ENCODE measurements at places on chromosomes 6 and 20. TPM values are rescaled to one million over a fixed set of nuclear protein-coding genes. Genes with fewer than 3 reads are reported as not detected.

Gene RPS21
- 422 TPM for total RNA-seq

Gene TMEM170B
- 42.9 TPM for total RNA-seq

Gene ZNF334
- total RNA-seq, result 30.8 TPM

Gene ECT2L
- 0.45 TPM for total RNA-seq

Measured in cerebellum (tissue), 4 donors.